ENCODE measurements at places on chromosomes 7 and 10.

- DNase-seq, result no peak
Measured at GRCh38 chr10:58698777-58699356, 186.2 kb downstream of the BICC1 start.

DNA sequence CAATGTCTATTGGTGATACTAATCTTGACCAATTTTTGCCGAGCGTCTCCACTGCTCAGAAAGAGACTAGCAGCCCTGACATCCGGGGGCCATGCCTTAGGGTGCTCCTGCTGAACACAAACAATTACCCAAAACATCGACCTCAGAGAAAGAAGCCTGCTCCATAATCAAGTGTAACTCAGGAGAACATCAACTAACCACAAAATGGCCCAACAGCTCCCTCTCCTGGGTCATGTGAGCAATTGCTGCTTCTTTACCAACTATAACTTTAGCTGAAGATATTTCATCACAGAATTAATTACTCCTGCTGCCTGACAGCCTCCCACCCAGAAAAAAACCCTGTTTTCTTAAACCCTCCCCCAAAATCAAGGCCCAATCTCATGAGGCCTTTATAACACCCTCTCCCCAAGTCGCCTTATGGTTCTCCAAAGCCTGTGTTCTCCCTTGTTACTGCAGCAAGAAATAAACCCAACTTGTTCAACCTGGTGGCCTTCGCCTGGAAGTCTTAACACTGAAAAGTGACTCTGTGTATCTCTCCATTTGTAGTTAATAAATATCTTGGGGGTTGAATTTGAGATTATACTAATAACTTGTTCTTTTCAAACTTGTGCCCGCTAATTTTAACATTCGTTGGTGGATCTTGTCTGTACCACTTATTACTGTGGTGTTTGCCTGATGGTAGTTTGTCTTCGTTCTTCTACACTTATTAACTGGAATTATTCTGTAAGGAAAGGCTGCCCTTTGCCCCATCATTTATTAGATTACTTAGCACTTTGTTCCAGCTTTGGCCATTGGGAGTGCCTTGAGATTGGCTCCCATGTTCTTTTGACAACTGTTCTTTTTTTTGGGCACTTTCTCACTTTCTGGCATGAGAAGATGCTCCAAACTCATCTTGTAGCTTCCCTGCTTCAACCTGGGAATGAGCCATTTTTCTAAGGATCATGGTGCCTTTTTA, 21.2 kb upstream of the RAMP3 start:
- DNase-seq, result peak; percentile 87

DNA sequence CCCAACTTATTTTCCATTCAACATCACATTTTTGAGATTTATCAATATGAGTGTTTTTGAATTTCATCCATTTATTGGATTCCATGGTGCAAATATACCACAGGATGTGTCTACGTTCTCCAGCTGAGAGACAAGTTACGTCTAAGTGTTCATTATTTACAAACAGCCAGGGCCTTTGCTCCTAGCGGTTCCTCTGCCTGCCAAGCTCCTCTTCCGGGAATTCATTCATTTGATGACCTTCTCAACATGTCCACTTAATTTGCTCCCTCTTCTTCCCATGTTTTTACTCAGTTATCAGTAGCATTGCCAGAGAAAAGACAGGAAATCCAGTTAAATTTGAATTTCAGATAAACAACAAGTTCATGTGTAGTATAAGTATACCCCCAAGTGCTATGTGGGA, 321.7 kb downstream of the PRPF18 start:
- no peak for DNase-seq

DNA sequence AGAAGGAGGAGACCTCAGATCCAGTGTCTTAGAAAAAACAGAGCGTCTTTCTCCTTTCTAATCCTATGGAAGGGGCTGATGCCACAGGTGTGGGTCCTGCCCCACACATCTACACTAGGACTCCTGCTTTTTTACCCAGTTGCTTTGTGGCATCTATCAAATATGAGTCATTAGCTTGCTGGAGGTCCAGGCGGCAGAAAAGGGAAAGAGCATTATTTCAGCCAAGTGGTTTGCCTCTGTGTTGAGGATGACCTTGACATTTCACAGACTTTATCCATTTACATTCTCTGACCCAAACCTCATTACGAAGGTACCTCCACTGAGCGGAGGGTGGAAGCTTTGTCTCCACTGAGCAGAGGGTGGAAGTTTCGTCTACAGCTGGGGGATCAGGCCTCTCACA, 308.4 kb upstream of the KLF6 start:
- DNase-seq, result no peak

GRCh38 chr10:132310701-132311337, 3.1 kb upstream of the STK32C start:
- DNase-seq, result no peak

GRCh38 chr7:143229054-143229790, 7.4 kb downstream of the TAS2R40 start:
- DNase-seq, result no peak

DNA sequence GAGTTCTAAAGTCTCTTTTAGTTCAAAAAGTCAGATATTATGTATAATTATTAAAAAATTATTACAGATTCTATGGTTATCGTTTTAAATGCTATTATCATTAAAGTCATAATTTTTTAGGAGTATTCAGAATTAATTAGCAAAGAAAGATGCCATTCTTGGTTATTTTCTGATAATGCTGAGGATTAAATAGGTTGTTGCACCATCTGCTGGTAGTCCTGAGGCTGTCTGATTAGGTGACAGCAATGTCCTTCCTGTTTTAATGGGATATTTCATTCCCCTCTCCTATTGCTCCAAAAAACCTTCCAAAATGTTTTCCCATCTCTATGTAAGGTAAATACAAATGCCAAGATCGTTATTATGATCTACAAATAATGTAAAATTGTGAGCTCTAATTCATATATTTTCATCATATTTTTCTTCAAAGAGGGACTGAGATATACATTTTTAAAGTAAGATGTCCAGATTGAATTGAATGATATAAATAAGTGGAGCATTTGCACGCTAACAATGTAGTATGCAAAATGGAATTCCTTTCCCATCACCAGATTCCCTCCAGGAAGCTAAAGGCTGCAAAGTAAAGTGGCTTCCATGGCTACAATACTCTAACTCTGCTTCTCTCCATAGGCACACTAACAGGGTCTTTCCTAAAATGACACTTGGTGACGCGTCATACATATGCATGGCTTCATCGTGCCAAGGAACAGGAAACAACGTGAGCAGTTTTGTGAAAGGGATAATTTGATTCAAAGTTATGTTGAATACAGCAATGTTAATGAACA, 58.8 kb upstream of the AKR1E2 start:
- peak; percentile 28 for DNase-seq

DNA sequence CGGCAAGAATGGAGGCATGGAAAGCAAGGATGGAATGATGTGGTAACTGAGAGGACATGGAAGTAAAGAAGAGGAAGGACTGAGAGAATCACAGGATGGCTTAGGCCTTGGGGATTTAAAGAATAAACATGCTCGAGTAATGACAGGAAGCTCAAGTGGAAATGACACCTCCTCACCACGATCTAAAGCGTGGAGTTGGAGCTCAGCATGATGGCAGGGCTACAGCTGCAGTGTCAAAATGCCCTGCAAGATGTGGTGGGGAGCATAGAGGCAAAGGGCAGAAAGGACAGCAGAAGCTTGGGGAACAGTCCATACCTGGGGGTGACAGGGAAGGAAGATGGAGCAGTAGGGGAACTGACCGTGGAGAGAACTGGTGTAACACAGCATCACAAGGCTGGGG, 229.5 kb upstream of the PLXNA4 start:
- DNase-seq, result no peak

GRCh38 chr10:105188737-105189462, 547.8 kb downstream of the SORCS3 start:
- no peak for DNase-seq

- DNase-seq, result no peak
Measured at GRCh38 chr7:42720991-42721796, 190.7 kb downstream of the C7orf25 start.

DNA sequence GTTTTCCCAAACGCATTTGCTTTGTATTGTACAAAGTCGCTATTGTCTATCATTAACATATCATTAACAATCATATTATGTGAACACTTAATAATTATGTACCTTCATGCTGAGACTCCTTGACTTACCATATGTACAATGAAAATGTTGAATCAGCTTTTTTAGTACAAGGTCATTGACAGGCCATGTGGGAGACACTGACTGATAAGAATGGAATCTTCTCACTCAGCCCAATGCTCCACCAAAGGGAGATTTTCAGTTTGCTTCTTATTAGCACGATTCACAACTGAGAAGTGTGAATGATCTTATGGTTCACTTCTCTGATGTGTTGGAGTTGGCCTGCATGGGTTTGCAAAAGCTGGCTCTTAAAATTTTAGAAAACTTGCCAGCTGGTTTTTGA, 253.5 kb upstream of the TEX47 start:
- DNase-seq, result no peak

DNA sequence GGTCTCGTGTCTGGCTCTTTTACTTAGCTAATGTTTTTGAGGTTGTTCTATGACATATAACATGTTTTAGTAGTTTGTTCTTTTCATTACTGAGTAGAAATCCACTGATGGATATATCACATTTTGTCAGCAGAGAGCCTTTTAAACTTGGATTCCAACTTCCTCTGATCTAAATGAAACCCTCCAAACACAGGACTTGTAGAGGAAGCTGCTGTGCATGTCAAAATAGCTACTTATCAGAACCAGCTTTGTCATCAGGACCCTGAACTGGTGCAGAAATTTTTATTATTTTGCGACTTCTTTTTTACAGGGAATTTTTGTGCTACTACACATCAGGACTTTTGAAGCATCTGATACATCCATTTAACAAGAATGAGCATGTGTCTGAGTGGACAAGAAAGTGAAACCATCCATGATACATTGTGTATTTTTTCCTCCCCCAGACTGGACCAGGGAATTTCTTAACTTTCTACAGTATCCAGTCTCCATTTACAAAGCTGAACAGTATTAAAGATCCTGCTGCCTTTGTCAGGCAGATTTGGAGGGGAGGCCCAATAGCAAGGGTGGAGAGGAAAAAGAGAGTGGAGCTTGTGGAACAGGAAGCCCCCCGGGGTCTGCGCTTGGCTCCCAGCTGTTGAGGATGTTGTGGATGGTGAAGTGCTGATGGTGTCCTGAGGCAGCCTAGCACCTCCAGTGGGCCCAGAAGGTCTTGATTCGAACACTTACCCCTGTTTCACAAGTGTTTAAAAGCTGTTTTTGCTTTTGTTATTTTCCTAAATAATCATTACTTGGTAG, 29.3 kb upstream of the MTPAP start:
- DNase-seq, result no peak

GRCh38 chr7:44461387-44461786, 29.1 kb downstream of the NUDCD3 start:
- no peak for DNase-seq

DNA sequence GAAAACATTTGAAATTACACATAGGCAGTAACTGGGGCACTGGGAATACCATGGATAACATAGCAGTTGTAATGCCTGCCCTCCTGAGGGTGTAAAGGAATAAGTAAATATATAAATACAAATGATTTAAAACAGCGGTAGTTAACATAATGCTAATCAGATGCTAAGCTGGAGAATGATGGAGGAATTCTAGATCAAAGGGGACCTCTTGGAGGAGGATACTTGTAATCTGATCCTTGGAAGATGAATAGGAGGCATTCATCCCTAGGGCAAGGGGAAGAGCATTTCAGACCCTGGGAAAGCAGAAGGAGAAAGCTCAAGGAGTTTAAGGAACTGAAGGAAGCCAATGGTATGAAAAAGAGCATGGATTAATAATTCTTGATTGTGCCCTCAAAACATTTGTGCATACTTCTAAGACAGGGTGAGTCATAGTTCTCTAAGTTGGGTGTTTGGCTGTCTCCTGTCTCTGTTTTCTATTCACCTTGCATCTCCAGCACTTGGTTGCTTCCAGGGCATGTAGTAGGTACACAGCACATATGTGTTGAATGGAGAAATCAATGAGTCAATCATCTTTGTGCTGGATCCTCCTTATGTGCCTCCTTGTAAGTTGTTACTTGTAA, 54.8 kb upstream of the PLPP4 start:
- DNase-seq, result no peak

DNA sequence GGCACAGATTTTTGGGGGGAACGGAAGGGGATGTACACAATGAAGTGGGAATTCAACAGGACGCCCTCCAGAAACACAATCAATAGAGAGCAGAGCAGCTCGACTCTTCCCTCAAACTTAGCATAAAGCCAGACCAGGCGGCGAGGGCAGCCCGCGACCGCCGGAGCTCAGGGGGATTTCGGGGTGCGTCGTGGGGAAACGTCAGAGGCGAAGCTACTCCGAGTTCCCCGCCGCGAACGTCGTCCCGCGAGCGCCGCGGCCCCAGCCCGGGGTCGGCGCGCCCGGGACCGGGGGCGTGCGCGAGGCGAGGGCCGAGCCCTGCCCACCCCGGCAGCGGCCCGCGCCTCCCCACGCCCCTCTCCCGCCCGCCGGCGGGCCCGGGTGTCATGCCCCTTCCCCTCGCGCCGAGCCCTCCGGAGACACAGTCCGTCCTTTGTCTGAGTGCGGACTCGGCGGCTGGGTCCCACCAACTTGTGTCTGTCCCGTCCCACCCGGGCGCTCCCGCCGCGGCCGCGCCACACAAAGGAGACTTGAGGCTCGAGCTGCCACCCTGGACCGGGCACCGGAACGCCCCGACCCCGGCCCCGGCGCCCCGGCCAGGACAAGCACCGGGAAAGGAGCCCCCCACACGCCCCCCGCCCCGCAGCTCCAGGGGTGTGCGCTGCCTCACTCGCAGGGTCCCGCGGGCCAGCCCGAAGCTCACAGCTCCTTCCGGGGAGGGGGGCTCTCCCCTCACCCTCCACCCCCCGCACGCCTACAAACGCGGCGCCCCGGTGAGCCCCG, 634 bp downstream of the EZH2 start:
- peak; percentile 10 for DNase-seq

GRCh38 chr7:118039963-118040489, 143.9 kb upstream of the LSM8 start:
- no peak for DNase-seq

GRCh38 chr10:85611746-85612377, 754.7 kb downstream of the GRID1 start:
- DNase-seq, result no peak

GRCh38 chr10:69414036-69415018, 2.4 kb downstream of the TACR2 start:
- DNase-seq, result no peak

- DNase-seq, result no peak
Measured at GRCh38 chr10:34341473-34341872, 473.6 kb downstream of the PARD3 start.

DNA sequence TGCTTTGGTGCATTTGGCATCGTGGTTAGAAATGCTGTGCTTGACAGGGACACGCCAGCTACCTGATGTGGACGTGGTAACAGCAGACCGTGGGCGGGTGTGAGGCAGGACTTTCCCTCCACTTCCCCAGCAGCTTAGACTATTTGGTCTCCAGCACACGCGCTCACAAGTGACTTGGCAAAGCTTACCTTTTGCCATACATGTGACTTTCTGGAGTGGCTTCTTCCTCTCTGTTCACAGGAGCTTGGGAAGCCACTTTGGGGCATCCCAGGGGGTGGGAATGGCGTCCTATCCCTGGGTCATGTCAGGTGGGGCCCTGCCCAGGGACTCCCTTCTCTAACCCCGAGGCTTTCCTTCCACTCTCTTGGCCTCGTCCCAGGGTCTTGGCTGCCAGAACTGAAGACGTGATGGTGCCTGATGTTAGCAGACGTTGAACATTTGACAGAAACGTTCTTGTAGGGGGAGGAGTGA, 228.7 kb upstream of the KLF6 start:
- DNase-seq, result no peak

GRCh38 chr7:116525298-116525912, 569 bp downstream of the CAV1 start:
- no peak for DNase-seq

- DNase-seq, result no peak
Measured at GRCh38 chr10:100615241-100615640, 79.5 kb downstream of the HIF1AN start.
